ENCODE measurements at places on chromosomes 6 and 20.
A peak's percentile ranks its signal among the peaks of the same experiment; 100 is the strongest.

- DNase-seq = no peak
Observed at GRCh38 chr6:111625099-111625416, 19.4 kb upstream of the TRAF3IP2 start.

DNA sequence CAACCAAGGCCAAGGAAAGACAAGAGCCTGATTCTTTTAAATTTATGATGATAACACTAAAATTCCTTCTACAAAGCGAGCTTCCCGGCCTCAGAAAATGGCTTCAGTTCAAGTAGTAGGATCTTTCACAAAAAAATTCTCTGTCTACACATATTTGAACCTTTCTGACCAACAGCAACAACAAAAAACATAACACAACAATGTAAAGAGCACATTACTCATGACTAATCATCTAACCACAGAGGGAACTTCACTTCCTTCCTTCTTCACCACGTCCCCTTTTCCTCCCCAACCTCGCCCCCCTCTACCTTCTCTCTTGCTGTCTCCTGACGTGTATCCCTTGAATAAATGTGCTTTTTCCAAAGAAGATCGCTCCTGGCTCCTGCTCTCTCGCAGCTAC, 228.2 kb downstream of the MYLK4 start:
- peak; percentile 27 for DNase-seq

GRCh38 chr6:37479266-37479854, 20.3 kb downstream of the CCDC167 start:
- no peak for DNase-seq

- DNase-seq = no peak
Observed at GRCh38 chr6:36781669-36782068, 57.6 kb downstream of the CPNE5 start.

DNA sequence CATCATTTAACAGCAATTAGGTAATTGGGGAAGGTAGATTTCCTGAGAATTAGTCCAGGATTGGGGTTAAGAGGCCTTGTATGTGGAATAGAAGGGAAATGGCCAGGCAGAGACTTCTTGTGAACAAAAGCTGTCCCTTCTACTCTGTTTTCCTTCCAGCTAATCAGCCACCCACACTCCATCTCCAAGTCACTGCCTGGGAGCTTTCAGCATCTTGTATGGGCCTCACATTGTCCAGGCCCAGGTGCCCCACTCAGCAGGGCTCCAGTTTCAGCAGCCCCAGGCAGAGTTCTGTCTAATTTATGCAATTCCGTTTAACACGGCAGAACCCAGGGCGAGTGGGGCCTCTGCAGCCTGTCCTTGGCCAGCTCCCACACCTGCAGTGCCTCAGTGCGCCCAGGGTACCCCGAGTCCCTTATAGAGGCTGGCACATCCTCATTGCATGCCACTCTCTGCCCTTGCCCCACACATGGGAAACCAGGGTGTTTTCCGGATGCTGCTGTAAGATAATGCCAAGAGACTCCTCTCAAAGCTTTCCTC, 113.0 kb downstream of the EDN3 start:
- DNase-seq = no peak

GRCh38 chr20:3045816-3046676, at the start of gene MRPS26:
MRPS26 (plus strand) TSS chr20:3046052; CDS start chr20:3046069, 17 bp downstream.
- peak; percentile 94 for DNase-seq

DNA sequence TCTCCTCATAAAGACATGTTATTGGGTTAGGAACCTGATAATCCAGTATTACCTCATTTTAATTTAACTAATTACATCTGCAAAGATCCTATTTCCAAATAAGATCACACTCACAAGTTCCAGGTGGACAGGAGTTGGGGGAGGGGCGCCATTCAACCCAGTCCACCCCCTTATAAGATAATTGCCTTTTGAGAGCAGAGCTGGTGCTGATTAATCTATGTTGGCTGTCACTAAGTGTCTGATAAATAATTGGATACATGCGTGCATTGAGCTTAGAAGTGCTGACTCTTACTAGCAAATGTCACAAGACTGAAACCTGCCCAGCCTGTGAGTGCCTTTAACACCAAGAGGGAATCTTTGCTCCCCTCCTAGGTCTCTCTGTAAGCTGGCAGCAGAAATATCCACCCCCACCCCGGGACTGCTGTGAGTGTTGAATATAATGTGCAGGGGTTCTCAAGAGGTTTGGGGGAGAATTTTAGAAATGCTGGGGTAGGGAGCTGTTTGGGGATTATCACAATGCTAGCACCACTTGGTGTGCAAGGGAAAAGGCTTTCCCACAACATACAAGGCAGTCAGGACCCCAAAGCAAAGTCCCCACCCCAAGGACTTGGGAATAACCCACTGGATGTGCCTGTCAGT, 87.5 kb downstream of the ANKRD60 start:
- DNase-seq = no peak

GRCh38 chr20:29301624-29302259, 1955.7 kb upstream of the DEFB115 start:
- DNase-seq = no peak

DNA sequence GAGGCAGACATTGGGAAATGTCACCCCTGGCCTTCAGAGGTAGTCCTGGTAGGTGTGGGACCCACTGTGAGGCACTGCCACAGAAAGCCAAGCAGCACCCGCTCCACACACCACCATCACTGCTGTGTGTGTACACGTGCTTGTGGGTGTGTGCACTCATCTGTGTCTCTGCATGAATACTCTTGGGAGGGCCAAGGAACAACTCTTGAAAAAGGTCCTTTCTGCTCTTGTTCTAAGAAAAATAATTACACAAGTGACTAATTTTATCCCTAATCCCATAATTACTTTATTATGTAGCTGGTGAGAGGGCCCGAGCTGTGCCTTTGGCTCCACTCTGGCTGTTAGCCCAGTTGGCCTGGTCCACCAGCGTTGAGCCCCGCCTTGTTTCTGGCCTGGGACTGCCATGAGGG, 21.7 kb upstream of the EPB41L1 start:
- DNase-seq = no peak

- no peak for DNase-seq
Observed at GRCh38 chr20:58366866-58367265, 22.2 kb upstream of the VAPB start.

GRCh38 chr6:116468293-116468692, 7.1 kb downstream of the CALHM6 start:
- peak; percentile 84 for DNase-seq

DNA sequence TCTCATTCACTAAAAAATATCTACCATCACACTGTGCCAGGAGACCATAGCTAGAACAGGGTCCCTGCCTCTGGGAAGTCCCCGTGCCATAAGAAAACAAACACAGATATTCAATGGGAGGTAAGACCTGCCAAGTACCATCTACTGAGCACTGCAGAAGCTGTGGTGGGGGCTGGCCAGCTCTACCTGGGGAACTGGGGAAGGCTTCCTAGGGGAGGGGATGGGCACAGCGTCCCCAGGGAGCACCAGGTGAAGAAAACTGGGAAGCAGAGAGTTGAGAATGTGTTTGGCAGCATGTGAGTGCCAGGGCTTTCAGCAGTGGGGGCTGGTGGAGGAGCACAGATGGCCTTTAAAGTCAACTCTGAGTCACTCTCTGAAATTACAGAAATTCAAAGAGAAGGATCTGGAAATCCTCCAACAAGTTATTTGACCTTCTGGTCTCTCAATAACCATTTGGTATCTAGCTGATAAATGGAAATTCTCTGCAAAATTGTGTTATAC, 85.2 kb downstream of the SHLD1 start:
- DNase-seq = no peak

Data from hematopoietic multipotent progenitor cell treated with erythropoietin and hydrocortisone succinate and interleukin-3 and kit ligand, for 6 days (in vitro differentiated cells).